Left ventricle myocardium inferior (tissue), 1 donor: ENCODE measurements at places on chromosomes 13 and 19. TPM values are rescaled to one million over a fixed set of nuclear protein-coding genes. Genes with fewer than 3 reads are reported as not detected.
A peak's percentile ranks its signal among the peaks of the same experiment; 100 is the strongest.

- DNase-seq: no peak
These were observed at the start of the genes OR7A5 and OR7C1 for GRCh38 chr19:14835011-14835410. TSS of gene OR7A5 (minus strand) at chr19:14835185. CDS start at chr19:14828241, 6,944 bp downstream. TSS of gene OR7C1 (minus strand) at chr19:14835185. CDS start at chr19:14800136, 35,049 bp downstream.

GRCh38 chr19:35204799-35205732 is 23.5 kb downstream of the FAM187B start:
- DNase-seq: no peak

GRCh38 chr13:47747901-47748300 is 253.2 kb downstream of the SUCLA2 start:
- no peak for DNase-seq

- DNase-seq: no peak
These were observed 4.9 kb downstream of the TMED1 start for GRCh38 chr19:10830931-10831779.

GRCh38 chr19:19165396-19165795 is 4.7 kb downstream of the MEF2B start:
- DNase-seq: no peak

GRCh38 chr13:103354171-103354570 is 288.0 kb upstream of the SLC10A2 start:
- no peak for DNase-seq

GRCh38 chr19:28960986-28961705 is 251.8 kb downstream of the UQCRFS1 start:
- DNase-seq: no peak

GRCh38 chr13:74206061-74206561 is 71.9 kb upstream of the KLF12 start:
- DNase-seq: no peak

GRCh38 chr19:27718234-27718633 is 1494.7 kb downstream of the UQCRFS1 start:
- no peak for DNase-seq

DNA sequence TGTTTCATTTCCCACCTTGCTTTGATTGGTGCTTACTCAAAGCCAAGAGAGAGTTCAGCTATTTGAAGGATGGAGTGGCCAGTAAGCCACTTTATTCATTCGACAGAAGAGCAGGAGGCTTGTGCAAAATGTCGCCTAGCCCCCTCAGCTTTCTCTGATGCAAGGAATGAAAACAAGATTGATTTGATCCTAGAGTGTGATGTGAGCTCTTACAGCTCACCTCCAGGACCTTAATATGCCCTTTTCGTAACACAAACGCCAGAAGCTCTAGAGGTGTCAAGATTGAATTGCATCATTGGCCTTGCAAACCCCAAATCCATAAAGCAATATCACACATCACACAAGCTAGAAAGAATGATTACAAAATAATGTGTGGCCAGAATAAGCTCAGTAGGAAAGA is 36.4 kb downstream of the TEX29 start:
- no peak for DNase-seq

GRCh38 chr19:38898788-38899446 is 501 bp downstream of the SIRT2 start:
- DNase-seq: no peak

- DNase-seq: no peak
These were observed 205.7 kb downstream of the MYO16 start for GRCh38 chr13:108835083-108835482.

DNA sequence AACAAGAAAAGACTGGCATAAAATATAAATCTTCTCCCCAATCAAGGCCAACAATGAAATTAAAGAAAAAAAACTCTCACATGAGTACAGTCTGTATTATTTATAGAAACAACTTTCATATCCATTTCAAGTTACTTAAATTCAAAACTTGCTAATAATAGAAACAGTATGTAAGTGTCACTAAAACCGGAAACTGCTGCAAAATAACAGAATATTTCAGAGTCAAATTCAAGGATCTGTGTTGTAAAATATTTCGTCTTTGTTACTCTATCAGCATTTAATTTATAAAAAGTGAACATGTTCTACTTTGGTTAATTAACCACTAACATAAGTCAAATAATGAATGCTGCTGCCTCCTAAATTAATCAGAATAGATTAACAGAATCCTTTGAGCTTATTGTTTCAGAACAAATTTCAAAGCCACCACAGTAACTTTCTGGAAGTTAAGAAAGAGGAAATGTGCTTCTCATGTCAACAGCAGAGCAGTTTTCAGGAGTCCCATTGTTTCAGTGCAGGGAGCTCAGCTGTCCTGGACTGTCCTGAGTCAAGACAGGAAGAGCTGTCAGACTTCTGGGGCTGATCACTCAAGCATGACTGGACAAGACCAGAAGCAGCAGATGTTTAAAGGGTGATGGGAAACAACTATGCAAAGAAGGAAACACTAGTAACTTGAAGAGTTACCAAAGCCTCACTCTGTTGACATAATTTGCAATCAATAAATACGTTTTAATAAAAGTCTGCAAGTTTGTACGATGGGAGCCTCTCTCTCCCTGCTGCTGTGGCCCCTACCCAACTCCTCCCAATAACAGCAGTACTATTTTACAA is 76.9 kb downstream of the FOXO1 start:
- DNase-seq: no peak

- DNase-seq: no peak
These were observed 141.5 kb downstream of the TDRD3 start for GRCh38 chr13:60538566-60538965.

DNA sequence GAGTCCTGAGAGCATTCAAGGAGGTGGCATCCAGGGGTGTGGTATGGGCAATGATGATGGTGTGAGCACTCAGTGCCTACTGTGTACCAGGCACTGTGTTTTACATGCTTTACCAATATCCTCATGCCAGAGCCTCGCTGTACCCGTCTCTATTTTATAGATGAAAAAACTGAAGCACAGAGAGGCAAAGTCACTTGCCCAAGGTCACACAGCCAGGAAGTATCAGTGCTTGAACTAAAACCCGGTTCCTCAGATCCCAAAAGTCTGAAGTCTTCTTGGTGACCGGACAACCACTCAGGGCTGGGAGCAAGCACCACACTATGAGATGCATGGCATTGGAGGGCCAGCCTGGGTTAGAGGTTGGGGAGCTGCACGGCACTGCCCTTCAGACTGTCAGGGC is 84.1 kb downstream of the CHST8 start:
- DNase-seq: no peak

- DNase-seq: peak; percentile 32
These were observed 3.2 kb downstream of the GTF3A start for GRCh38 chr13:27427641-27428040.

GRCh38 chr13:26721251-26722121 is 39.1 kb downstream of the GPR12 start:
- no peak for DNase-seq

DNA sequence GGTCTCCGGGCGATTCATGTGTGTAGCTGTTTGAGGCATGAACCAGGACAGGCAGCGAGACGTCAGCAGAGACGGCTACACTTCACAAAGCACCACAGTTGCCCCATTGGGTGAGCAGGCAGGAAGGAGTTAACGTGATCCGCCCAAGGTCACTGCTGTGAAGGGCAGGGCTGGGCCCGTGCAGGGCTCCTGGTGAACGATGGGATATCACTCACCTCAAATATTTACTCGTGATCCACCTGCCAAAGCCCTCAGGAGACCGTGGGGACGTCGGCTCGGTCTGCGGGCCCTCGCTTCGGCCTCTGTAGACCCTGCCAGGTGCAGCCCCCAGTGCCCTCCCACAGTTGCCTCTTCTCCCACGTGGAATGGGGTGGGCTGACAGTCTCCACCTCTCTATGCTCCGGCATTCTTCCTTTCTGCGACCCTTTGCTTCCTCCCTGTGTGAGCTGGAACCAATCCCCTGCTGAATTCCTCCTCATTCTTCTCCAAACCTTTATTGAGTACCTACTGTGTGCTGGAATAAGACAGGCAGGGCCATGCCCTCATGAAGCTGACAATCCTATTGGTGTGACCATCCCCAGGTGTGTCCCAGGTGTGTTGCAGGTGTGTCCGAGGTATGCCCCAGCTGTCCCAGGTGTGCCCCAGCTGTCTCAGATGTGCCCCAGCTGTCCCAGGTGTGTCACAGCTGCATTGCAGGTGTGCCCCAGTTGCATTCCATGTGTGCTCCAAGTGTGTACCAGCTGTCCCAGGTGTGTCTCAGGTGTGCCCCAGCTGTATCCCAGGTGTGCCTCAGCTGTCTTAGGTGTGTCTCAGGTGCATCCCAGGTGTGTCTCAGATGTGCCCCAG is 2.0 kb upstream of the GRK1 start:
- DNase-seq: peak; percentile 3

DNA sequence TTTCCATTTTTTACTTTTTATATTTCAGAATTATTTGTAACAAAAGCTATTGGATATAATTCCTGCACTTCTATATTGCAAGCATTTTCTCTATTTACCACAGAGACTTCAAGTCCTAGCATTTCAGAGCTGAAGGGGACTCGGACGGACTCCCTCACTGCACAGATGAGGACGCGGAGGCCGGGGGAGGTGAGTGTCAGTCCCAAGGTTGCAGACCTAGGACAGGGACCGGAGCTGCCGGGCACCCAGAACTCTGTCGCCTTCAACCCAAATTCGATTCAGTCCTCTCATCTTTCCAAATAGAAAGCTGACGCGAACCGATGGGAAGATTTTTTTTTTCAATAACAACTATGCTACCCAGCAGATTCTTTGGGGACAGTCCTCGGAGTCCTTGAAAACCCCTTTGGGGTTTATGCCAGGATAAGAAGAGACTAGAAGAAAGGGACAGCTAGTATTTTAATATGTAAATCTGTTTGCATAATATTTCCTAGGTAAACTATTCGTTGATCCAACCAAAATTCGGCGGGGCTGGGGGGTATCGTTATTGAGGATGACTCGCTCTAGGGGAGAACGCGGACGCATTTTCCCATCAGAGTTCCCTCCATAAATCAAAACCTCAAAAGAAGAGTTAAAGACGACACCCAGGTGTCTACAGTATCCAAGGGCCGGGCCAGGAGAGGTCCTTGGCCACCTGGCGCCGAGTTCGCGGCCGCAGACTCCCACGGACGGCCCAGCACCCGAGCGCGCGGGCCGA is 803 bp downstream of the FLT3 start:
- DNase-seq: no peak

The IGSF23 gene
- not detected for total RNA-seq

The RUBCNL gene
- total RNA-seq: 0.38 TPM

The ZNF506 gene
- 10.0 TPM for total RNA-seq

The IGLON5 gene
- not detected for total RNA-seq

The ACER1 gene
- total RNA-seq: not detected

The ZNF559 gene
- 19.1 TPM for total RNA-seq

The ZNF578 gene
- total RNA-seq: 2.4 TPM

The IGFL2 gene
- not detected for total RNA-seq

The GEMIN7 gene
- 15.9 TPM for total RNA-seq

The MBD3L2B gene
- total RNA-seq: not detected

The FAM83E gene
- not detected for total RNA-seq

The PLEKHF1 gene
- total RNA-seq: 27.8 TPM

The KCNN1 gene
- 0.38 TPM for total RNA-seq

The IFNL2 gene
- total RNA-seq: not detected

The FGF22 gene
- total RNA-seq: not detected
